ENCODE measurements at places on chromosomes 7 and 10.

DNA sequence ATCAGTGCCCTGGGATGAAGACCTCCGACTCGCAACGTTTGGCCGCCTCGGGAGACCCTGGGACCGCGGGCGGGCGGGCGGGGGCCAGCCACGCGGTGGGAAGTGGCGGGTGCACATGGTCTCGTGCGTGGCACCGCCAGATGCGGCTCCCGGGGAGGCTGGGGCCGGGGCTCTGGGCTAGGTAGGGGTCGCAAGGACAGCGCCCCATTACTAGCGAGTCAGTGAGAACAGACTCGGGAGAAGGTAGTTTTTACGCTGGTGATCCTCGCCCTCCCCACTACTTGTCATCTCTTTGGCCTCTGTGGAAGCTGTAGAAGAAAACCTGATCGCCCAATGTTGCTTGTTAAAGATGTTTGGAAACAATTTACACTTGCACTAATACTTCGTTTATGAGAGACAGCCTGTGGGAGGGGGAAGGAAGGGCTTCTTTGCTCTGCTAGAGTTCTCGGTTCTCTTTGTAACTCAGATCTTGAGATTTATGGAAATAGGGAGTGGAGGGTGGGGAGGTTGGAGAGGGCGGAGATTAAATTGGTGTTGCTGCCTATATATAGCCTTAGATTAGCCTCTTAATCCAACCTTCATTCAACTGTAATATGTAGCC, 591 bp downstream of the BZW2 start:
- peak; percentile 29 for DNase-seq

GRCh38 chr10:99523251-99523773, 9.4 kb upstream of the NKX2-3 start:
- DNase-seq = no peak

GRCh38 chr10:123847686-123848432, 43.7 kb downstream of the CPXM2 start:
- no peak for DNase-seq

- no peak for DNase-seq
Measured at GRCh38 chr10:11407939-11408338, 203.5 kb downstream of the USP6NL start.

DNA sequence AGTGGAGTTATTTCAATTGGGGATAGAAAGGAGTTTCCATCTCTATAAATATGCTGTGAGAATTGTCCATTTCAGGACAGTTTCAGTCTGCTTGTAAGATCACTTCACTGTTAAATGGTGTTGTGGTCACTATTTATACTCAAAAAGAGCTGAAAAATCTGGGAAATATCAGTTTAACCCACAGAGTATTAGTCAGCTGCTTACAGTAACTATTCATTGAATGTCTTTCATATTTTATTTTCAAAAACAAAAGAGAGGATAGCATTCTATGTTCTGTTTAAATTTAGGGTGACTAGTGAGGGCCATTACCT, 85.4 kb upstream of the PLXDC2 start:
- no peak for DNase-seq

DNA sequence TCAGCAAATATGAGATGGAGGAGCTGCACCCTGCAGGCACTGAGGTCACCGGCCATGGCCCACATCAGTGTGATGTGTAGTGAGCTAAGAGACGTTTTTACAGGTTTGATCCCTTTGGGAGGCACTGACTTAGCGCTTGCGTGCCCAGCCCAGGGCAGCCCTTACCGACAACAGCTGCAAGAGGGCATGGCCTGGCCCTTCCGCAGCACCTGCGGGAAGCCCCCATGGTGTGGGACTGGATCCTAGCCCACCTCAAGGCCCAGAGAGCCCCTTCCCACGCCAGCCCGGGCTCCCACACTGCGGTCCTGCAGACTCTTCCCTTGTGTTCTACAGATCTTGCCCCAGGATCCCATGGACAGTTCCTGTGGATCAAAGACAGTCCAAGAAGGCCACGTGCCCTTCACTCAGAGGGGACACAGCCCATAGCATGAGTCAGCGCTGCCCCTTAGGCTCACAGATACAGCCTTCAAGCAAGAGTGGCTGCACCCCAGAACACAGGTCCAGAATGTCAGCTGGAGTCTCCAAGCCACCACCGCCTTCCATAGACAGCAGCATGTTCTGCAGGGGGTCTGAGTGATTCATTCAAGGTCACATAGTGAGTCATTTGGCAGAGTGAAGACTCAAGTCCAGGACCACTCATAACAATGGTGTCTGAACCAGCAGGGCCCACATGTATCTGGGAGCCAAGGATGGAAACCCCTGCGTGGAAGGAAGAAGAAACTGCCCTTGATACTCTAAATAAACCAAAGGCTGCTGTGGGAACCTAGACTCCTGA, 25.4 kb downstream of the TLL2 start:
- no peak for DNase-seq

Data from activated CD4-positive, alpha-beta T cell treated with anti-CD3 and anti-CD28 coated beads, Interleukin-10, Interleukin-2, amounts not matched to agents 100 ng/mL and 50 ng/mL, durations not matched to agents 16 hours and 8 hours (primary cell).